ENCODE measurements at places on chromosomes 16 and 17.
A peak's percentile ranks its signal among the peaks of the same experiment; 100 is the strongest.

GRCh38 chr16:4935241-4935855 is 1.6 kb downstream of the PPL start:
- peak; percentile 94 for ATAC-seq

GRCh38 chr16:48125888-48126287 is 29.9 kb downstream of the ABCC12 start:
- ATAC-seq: no peak

GRCh38 chr16:29702269-29702668 is 23.3 kb downstream of the QPRT start:
- ATAC-seq: no peak

- no peak for ATAC-seq
Measured at GRCh38 chr17:80785477-80786178, 206.0 kb upstream of the CHMP6 start.

- no peak for ATAC-seq
Measured at GRCh38 chr17:79668344-79669250, 57.7 kb upstream of the RBFOX3 start.

GRCh38 chr17:64385187-64386083 is 5.2 kb downstream of the PECAM1 start:
- peak; percentile 82 for ATAC-seq

GRCh38 chr17:74104921-74105320 is 98.6 kb upstream of the RPL38 start:
- ATAC-seq: no peak

DNA sequence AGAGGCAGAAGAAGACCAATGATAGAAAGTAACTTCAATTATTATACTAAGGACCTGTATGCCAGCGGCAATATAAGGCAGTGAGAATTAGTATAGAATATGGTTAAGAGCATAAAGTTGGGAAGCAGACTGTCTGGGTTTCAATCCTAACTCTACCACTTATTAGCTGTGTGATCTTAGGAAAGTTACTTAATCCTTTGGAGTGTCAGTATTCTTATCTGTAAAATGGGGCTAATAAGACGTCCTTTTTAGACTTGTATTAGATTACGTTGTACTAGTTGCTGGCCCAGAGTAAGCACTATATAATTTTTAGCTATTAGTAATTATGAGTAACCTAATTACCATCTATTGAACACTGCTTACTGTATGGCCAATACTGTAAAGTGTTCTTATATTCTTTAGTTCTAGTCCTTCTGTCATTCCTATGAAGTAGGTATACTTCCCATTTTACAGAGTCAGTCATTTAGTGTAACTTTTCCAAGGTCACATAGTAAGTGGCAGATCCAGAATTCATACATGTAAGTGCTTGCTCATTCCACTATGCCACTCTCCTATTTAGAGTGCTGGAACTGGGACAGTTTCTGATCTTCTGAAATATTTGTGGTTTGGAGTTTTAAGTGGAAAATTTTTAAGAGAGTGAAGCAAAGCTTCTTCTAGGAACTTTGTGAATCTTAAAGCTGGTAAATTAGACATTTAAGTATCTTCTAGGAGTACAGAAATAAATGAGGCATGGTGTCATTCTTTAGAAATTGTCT is 22.5 kb downstream of the HEATR9 start:
- ATAC-seq: no peak

DNA sequence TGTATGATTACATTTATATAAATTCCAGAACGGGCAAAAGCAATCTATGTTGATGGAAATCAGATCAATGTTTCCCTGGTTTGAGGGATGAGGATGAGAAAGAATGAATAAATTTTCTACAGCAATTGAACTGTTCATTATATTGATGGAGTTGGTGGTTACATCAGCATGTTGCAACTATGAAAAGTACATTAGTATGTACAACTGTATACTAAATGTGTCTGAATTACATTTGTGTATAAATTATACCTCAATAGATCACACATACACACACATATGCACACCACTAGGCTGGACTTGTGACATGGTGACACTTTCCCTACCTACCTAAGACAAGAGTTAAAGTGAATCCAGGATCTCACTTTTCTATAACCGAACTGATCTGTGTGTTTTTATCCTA is 608.0 kb downstream of the CDH11 start:
- ATAC-seq: no peak

GRCh38 chr16:49523435-49524159 is 150.0 kb downstream of the C16orf78 start:
- no peak for ATAC-seq

DNA sequence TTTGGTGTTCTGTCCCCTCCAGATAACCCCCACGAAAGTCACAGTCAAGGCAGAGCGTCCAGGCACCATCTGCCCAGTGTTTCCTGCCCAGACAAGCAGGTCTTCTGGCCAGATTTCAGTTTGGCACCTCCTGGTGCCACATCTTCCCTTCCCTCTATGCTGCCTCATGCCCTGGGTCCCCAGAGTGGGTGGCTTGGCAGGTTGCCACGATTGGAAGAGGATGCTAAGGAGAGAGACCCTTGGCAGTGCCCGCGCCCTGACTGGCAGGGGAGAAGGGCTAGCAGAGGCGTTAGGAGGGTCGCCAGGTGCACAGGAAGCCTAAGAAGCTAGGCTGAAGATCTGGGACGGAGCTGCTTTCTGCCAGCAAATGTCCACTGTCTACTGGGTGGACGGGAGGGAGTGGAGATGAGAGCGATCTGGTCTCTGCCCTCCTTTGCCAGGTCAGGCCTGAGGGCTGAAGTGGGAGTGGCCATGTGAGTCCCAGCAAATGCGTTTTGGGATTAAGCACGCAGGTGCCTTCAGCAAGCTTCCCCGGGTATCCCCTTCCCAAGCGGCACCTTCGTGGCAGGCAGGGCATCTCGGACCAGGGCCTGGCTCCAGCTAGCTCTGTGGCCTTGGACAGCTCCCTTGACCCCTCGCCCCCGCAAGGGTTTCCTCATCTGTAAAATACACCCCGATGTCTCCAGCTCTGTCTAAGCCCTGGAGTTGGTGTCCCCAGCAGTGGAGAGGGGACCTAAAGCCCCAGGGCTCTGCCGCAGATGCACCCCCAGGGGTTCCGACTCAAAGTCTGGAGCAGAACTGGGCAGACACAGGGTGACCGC is 13.4 kb upstream of the CD300A start:
- no peak for ATAC-seq

DNA sequence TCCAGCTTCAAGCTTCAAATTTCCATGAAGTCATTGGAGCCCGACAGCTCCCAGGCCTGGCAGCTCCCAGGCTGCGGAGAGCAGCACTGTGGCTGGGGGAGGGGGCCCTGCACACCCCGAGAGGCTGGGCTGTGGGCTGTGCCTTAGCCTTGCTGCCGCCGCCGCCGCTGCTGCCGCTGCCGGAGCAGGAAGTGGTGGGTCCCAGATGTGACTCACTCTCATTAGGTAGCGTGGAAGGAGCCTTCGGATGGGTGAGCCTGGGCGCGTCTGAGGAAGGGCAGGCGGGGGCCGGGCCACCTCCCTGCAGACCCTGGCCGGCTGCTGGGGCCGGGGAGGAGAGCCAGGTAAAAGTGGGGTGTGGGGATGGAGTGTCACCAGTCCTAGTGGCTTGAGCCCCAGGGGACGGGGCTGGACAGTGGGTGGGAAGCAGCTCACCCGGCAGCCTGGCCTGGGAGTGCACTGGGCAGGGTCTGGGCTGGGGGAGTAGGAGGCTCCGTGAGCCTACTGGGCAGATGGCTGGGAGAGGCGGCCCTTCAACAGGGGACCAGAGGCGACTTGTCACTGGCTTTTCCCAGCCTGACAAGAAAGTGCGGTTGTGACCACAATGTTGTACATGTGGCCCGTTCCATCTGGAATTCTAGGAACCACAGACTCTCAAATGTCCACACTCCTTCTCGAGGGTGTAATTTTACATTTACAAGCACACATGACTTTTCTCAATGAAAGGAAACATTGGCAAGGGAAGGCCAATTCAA is at the start of gene ADCY7:
ADCY7 (plus strand) TSS at position 215 of the 755 bp plus-strand sequence. CDS start 21,629 bp downstream, outside the sequence.
- ATAC-seq: peak; percentile 78

- no peak for ATAC-seq
Measured at GRCh38 chr17:66695098-66695497, 139.8 kb upstream of the CACNG5 start.

DNA sequence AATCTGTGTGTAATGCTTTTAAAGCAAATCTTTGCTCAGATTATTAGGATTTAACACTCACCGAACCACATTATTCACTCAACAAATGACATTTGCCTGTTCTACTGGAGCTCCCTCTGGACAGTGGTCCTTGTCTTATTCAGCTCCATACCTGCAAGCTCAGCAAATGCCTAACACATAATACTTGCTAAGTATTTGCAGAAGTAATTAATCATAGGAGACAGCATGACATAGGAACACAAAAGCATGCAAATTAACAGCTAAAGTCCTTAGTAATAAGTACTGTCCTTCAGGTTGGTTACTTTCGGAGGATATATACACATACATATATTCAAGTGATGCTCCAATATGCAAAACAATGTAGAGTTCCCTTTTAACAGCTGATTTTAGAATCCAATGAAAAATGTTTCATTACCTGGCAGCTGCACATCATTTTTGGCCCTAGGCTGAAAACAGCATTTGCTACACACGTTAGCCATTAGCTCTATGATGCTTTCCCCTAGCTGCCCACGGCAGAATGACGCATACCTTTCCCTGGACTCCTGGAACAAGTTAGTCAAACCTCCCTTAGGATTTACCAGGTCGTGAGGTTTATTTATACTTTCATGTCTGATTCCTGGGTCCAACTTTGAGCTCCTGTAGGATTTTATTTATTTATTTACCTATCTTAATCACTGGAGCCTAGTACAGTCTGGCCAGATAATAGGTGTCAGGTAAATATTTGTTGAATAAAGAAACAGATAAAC is 8.6 kb downstream of the BRD7 start:
- ATAC-seq: peak; percentile 74

- ATAC-seq: no peak
Measured at GRCh38 chr16:85697431-85697830, 8.7 kb upstream of the GINS2 start.

DNA sequence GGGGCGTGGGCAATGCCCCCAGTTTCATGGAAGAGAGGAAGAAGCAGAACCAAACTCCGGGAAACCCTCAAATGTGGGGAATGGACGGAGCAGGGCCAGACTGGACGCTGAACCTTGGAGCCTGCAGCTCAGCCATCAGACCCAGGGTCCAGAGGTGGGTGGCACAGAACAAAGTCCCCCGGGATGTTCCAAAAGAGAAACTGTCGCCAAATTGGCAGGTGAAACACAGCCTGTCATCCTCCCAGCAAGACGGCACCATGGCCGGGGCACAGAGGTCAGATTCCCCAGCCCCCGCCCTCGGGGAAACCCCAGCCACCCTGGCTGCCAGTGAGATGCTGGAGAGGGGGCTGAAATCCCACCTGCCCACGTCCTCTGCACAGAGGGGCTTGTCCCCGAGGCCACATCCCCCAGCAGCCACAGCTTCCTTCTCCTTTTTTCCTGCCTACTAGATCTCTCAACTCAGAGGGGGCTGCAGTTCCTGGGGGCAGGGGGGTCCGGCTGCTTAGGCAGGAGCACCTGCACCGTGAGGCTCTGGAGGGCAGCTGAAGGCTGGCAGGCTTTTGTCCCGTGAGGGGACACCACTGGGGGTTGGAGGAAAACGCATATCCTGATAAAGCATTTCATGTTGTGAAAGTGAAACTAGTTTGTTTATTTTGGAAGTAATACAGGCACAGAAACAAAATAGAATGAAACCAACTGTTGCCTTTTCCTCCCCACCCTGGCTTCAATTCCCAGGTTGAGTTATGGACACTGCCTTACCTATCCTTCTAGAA is 1.2 kb upstream of the SECTM1 start:
- no peak for ATAC-seq

- ATAC-seq: no peak
Measured at GRCh38 chr16:57048095-57048494, 44.3 kb upstream of the CPNE2 start.

- no peak for ATAC-seq
Measured at GRCh38 chr16:53369921-53370320, 64.3 kb upstream of the RBL2 start.

DNA sequence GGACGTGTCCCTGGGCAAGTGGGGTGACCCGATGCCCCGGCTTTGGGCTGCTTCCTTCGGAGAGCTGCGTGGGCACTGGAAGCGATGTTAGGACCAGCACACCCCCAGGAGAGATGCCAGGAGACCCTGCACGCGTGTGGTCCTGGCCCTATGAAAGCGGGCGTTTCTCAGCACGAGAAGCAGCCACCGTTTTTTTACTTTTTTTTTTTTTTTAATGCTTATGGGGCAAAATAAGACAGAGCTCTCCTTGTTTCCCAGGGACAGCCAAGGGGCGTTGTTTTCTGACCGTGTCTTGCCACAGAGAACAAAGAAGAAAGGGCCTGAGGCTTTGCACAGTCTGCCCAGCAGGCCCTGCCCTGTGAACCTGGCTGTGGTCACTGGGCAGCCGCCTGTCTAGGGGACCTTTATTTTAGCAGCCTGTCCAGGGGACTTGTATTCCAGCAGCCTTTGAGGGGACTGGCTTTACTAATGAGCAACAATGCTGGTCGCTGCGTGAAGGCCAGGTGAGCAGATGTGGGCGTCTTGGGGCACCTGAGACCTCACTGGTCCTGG is 996 bp downstream of the SLC25A10 start:
- no peak for ATAC-seq

GRCh38 chr17:2128011-2128410 is 73.1 kb downstream of the HIC1 start:
- ATAC-seq: no peak

GRCh38 chr17:27233776-27234175 is 60.1 kb upstream of the WSB1 start:
- no peak for ATAC-seq

- ATAC-seq: no peak
Measured at GRCh38 chr16:55993088-55993487, 117.9 kb upstream of the CES5A start.

GRCh38 chr16:58413359-58413758 is 21.1 kb downstream of the GINS3 start:
- ATAC-seq: no peak

DNA sequence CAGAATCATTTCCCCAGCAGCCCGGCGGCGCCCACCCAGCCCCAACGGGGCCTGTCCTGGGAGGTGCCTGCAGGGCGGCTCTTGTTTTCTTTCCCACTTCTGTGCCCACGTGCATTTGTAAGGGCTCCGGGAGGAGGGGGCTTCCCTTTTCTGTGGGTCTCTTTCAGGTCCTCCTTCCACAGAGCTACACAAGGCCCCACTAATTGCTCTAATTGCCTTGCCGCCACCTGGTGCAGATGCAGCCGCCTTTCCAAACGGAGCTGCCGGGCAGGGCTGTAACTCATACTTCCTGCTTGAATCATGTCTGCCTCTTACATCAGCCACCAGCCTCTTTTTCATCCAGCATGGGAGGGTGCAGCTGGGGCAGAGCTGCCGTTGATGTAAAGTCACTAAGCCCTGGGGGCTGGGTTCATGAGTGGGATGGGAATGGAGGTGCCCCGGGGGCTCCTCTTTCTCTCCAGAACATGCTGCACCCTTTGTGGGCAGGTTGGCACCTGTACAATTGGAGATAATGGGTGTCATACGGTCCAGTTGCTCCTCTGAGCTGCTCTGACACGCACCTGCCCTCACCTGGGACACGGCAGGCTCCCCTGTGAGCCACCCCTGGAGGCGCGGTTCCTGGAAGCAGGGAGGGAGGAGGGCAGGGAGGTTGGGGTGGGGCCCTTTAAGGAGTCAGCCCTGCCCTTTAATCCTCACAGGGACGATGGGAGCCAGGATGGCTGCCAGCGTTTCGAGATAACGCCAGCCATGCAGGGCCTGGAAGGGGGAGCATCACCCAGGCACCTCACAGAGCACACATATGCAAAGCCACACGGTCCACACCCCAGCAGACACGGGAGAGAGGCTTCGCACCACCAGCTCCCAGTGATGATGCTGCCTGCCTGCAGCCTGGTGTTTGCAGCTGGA is 41.1 kb upstream of the KLHDC4 start:
- ATAC-seq: peak; percentile 69
